ENCODE measurements at places on chromosomes 11 and 22. TPM values are rescaled to one million over a fixed set of nuclear protein-coding genes. Genes with fewer than 3 reads are reported as not detected.

The CTTN gene
- 343 TPM for total RNA-seq

The NEU3 gene
- total RNA-seq: 25.9 TPM

The CREB3L1 gene
- total RNA-seq: 4.5 TPM

The MUC5AC gene
- total RNA-seq: not detected

The FAM118A gene
- 22.0 TPM for total RNA-seq

The CFAP300 gene
- total RNA-seq: 1.2 TPM

The ART1 gene
- not detected for total RNA-seq

The KDM4E gene
- not detected for total RNA-seq

The CCDC116 gene
- not detected for total RNA-seq

The MED19 gene
- total RNA-seq: 15.2 TPM

The NUP160 gene
- total RNA-seq: 108 TPM

The WNT11 gene
- total RNA-seq: 3.0 TPM

The IRAG1 gene
- total RNA-seq: 2.5 TPM

The LAMTOR1 gene
- total RNA-seq: 112 TPM

The RAB38 gene
- 14.2 TPM for total RNA-seq

The MS4A12 gene
- 0.21 TPM for total RNA-seq

The TOB2 gene
- total RNA-seq: 47.2 TPM

The PIH1D2 gene
- 0.16 TPM for total RNA-seq

The KRTAP5-7 gene
- not detected for total RNA-seq

The CST6 gene
- total RNA-seq: 4.2 TPM

The ZBED5 gene
- 54.1 TPM for total RNA-seq

The CALCA gene
- 1.9 TPM for total RNA-seq

The NXPE1 gene
- total RNA-seq: not detected

The OR52H1 gene
- total RNA-seq: 0.28 TPM

The NLRX1 gene
- 14.2 TPM for total RNA-seq

The NFAM1 gene
- total RNA-seq: 0.49 TPM

The ADM2 gene
- 12.8 TPM for total RNA-seq

The POU2AF2 gene
- not detected for total RNA-seq

The CD3D gene
- total RNA-seq: not detected

The CNIH2 gene
- 10.8 TPM for total RNA-seq

The HEPHL1 gene
- total RNA-seq: 0.07 TPM

The SMIM38 gene
- not detected for total RNA-seq

The SHANK2 gene
- total RNA-seq: 73.1 TPM

The PLAAT5 gene
- 11.6 TPM for total RNA-seq

The DEAF1 gene
- 42.6 TPM for total RNA-seq

The NAALAD2 gene
- total RNA-seq: 4.3 TPM

The CEP164 gene
- 18.0 TPM for total RNA-seq

The RASGRP2 gene
- 34.4 TPM for total RNA-seq

The LRRC32 gene
- total RNA-seq: 0.89 TPM

The ZNHIT2 gene
- total RNA-seq: 17.4 TPM

The TUBA8 gene
- total RNA-seq: not detected

The ATL3 gene
- 24.4 TPM for total RNA-seq

The INS gene
- not detected for total RNA-seq

The MRGPRE gene
- total RNA-seq: not detected

All from GM23338 (cell line).